HEK293T (cell line): ENCODE measurements at places on chromosomes 1 and 21.

- DNase-seq, result no peak
Observed at GRCh38 chr1:74824497-74825107, 91.7 kb downstream of the TYW3 start.

- DNase-seq, result no peak
Observed at GRCh38 chr1:180571832-180572636, 13.3 kb downstream of the OVAAL start.

DNA sequence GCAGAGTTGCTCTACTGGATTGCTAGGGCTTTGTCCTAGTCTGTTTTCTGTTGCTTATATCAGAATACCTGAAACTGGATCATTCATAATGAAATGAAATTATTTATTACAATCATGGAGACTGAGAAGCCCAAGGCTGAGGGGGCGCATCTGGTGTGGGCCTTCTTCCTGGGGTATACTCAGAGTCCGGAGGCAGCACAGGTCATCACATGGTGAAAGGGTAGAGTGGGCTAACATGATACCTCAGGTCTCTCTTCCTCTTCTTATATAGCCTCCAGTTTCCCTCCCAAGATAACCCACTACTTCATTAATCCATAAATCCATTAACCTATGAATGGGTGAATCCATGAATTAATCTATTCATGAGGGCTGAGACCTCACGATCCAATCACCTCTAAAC lies 667.6 kb upstream of the NCAM2 start:
- no peak for DNase-seq

DNA sequence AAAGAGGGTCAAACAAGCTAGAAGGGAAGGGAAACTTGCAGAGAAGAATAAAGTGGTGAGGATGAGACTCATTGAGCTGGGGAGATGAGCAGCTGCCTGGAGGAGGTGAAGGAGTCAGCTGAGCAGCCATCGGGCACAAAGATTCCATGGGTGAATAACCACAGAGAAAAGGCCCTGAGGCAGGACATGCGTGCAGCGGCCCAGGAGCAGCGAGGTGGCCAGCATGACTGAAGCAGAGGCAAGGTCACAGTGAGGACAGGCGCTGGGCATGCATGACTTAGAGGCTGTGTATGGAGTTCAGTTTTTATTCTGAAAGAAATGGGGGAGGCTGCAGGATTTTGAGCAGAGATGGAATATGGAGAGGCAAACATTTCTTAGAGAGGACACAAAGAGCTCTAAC lies 24.9 kb downstream of the OLFML2B start:
- no peak for DNase-seq

GRCh38 chr1:241459186-241459802 lies 60.3 kb downstream of the FH start:
- DNase-seq, result no peak

- DNase-seq, result no peak
Observed at GRCh38 chr21:45412909-45413611, 8.1 kb downstream of the COL18A1 start.

- DNase-seq, result no peak
Observed at GRCh38 chr21:41358193-41359166, 3.3 kb upstream of the MX2 start.

- no peak for DNase-seq
Observed at GRCh38 chr21:46619846-46620245, 15.0 kb upstream of the S100B start.

GRCh38 chr1:88983791-88984559 lies 8.5 kb downstream of the KYAT3 start:
- DNase-seq, result peak; percentile 22

- no peak for DNase-seq
Observed at GRCh38 chr1:201645956-201646355, 107.0 kb downstream of the NAV1 start.

- no peak for DNase-seq
Observed at GRCh38 chr1:26913389-26913753, 404 bp downstream of the NR0B2 start.

- peak; percentile 5 for DNase-seq
Observed at GRCh38 chr1:54643736-54644135, 2.1 kb downstream of the MROH7 start.

DNA sequence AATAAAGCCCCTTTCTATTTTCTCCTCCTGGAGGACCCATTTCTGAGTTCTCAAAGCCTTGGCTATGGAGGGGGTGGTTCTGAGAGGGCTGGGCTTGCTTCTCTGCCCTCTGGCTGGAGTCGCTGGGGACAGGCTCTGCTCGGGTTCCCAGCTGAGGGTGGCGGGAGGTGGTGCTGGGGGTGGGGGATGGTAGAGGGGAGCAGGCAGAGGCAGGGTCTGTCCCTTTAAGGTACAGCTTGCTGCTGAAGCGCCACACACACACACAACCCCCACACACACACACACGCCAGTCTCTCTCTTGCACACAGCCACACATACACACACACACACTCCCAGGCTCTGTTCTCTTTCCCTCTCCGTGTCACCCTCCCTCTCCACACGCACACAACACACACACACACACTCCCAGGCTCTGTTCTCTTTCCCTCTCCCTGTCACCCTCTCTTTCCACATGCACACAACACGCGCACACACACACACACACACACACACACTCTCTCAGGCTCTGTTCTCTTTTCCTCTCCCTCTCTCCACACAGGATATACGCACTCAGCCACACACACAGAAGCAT lies 69.8 kb upstream of the SSBP3 start:
- no peak for DNase-seq

- DNase-seq, result no peak
Observed at GRCh38 chr1:28458237-28459228, 47.3 kb upstream of the RCC1 start.

GRCh38 chr1:222813866-222814535 lies 838 bp upstream of the DISP1 start:
- DNase-seq, result no peak

- no peak for DNase-seq
Observed at GRCh38 chr1:91582431-91582921, 81.8 kb downstream of the CDC7 start.

- DNase-seq, result peak; percentile 40
Observed at GRCh38 chr1:40404670-40405462, 31.3 kb downstream of the SMAP2 start.

DNA sequence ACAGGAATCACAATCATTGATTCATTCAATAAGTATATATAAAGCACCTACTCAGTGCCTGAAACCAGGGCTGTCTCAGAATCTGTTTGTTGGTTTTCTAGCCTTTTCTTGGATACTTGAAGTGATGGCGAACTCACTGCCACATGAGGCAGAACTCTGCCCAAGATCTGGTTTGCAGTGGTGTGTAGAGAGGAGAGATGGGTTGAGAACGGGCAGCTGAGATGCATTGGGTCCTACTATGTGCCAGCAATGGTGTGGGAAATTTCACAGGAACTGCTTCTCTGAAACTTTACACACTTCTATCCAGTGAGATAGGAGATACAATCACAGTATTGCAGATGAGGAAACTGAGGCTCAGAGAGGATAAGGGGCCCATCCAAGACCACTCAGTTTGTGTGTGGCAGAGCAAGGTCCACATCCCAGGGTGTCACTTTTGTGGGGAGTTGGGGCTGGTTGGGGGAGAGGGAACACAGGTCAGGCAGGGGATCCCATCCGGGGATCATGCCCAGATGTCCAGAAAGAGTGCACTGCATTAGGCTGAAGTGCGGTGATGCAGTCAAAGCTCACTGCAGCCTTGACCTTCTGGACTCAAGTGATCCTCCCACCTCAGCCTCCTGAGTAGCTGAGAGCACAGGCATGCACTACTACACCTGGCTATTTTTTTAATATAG lies 83.7 kb upstream of the IFFO2 start:
- no peak for DNase-seq

DNA sequence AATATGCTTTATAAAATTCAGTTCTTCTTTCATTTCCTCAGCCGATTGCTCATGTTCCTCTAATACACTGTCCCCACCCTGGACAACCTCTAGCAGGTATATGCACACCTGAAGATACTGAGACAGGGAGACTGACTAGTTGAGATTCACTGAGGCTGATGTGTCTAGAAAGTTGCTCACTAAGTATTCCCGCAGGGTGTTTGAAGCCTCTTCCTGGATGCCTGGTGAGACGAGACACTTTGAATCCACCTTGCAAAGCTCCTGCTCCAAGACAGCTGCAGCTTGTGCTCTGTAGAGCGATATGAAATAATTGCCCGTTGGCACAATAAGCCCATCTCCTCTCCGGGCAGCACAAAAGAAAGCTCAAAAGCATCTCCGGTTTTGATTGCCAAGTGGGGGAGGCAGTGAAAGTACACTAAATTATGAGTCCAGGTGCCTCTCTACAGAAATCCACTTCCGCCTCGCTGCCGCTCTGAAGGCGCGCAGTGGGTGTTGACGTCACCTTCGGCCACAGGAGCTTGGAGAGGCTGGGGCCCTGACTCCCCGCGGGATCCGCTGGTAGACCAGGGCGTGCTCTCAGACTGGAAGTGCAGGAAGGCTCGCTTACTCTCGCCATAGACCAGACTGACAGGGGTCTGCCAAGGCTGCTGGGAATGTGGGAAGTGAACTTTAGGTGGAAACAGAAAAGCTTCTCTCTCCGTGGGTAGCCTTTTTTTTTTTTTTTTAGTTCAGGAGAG lies 46.3 kb downstream of the GPA33 start:
- peak; percentile 89 for DNase-seq

DNA sequence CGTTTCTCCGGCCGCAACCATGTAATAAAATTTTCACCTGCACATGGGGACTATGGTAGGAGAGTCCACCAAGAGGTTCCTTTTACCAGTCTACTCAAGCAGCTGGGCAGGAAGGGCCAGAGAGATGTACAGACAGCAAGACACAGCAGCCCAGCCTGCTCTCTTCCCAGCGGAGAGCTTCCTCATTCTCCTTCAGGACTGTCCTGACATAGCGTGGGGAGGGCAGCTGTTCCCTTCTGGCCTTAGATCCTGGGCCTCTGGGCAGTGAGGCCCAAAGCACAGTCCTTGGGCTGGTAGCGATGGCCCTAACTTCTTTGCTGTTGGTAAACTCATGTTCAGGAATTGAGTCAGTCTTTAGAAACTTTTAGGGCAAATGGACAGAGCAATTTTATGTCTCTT lies 89.1 kb downstream of the BCAR3 start:
- no peak for DNase-seq

GRCh38 chr1:94335950-94336349 lies 82.2 kb upstream of the ABCD3 start:
- DNase-seq, result peak; percentile 72

GRCh38 chr1:77333501-77333900 lies 51.7 kb downstream of the AK5 start:
- DNase-seq, result no peak

- no peak for DNase-seq
Observed at GRCh38 chr1:160204526-160205241, 500 bp upstream of the PEA15 start.

DNA sequence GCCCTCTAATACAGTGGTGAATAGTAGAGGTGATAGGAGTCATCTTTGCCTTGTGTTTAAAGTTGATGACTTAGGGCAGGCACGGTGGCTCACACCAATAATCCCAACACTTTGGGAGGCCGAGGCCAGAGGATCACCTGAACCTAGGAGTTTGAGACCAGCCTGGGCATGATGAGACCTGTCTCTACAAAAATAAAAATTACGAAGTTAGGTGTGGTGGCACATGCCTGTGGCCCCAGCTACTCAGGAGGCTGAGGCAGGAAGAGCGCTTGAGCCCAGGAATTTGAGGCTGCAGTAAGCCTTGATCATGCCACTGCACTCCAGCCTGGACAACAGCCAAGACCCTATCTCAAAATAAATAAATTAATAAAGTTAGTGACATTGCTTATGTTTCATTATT lies 26.6 kb downstream of the CAPZA1 start:
- no peak for DNase-seq

- no peak for DNase-seq
Observed at GRCh38 chr21:17828223-17828622, 9.1 kb upstream of the C21orf91 start.

DNA sequence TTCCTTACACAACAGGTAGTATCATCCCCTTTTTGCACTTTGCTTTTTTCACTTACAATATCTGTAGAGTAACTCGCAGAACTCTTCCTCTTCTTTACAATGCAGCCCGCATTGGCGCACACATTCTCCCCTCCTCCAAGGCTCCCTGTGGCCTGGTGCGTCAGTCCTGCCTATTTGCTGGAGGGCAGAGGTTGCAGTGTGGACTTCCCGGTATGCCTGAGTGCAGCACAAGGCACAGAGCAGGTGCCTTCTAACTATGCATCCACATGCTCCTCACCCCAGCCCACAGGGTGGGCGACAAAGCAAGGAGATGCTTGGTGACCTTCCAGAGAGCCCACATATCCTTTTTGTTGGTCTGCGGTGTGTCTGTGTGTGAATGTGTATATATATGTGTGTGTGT lies 53.3 kb downstream of the ARHGEF11 start:
- no peak for DNase-seq

- DNase-seq, result peak; percentile 79
Observed at GRCh38 chr21:34603002-34603709, 11.8 kb downstream of the RCAN1 start.

DNA sequence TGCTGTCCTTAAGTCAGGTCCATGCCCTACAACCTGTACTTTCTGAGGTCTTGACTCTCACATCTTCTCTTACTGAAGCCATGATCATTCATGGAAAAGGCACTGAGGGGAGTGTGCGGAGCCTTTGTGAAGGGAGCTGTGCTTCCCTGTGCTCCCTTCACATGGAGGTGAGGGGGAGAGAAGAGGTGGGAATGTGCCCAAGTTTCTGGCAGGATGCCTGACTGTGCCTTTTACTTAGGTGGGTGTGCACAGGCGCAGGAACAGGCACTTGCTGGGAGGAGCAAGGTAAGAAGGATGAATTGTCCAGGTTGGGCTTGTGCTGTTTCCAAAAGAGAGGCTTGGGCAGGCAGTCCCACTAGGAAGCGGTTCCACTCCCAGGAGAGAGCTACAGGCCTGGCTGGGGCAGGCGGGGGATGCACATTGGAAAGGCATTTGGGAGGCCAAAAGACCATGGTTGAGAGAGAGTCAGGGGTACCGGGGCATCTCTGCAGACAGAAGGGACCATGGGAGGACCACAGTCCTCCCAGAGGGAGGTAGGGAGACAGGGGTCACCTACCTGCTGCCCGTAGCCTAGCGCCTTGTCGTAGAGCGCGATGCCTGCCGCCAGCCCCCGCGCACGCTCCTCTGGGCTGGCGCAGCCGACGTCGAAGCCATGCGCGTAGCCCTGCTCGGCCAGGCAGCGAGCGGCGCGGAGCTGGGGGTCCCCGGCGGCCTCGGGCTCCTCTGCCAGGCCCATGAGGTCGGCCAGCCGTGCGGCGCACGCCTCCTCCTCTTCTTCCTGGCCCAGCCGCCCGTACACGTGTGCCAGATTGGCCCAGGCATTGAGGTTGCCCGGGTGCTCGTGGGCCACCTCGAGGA lies 853 bp downstream of the TTC22 start:
- no peak for DNase-seq

DNA sequence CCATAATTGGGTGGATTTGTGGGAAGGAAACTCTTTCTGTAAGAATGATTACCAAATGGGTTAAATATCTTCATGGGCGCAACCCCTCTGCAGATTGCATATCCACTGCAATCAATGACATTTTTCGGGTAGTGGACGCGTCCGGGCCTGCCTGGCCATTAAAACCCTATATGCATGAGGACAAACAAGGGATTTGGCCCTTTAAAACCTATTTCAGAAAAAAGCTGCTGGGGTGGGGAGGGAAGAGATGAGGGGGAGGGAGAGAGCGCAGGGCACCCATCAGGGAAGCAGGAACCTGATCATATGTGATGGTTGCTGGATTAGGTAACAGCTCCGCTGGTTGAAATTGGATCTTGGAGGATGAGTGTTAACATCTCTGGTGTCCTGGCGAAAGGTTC lies 228.8 kb downstream of the PBX1 start:
- no peak for DNase-seq
